Stimulated activated CD8-positive, alpha-beta memory T cell treated with anti-CD3 and anti-CD28 coated beads, Interleukin-2, amount 100 ng/mL, for 1 hour (primary cell): ENCODE measurements at places on chromosomes 5 and 9.

DNA sequence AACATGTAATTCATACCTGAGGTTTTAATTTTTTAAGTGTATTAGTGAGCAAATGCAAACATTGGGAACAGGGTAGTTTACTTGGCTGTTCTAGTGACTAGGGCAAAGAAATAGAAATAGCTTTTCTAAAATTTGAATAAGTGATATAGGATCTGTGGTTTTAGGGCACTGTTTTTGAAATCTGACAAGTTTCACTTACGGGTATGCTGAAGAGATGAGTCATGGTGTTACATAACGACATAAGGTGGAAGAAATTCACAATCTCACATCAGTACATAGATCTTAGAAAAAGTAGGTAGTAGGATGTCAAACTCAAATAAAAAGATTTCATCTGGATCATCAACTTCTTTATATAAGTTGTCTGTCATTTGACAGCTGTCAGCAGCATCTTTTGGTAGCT is 772.3 kb downstream of the MAT2B start:
- DNase-seq: no peak

- no peak for DNase-seq
Observed at GRCh38 chr5:6950250-6950649, 237.0 kb downstream of the TENT4A start.

DNA sequence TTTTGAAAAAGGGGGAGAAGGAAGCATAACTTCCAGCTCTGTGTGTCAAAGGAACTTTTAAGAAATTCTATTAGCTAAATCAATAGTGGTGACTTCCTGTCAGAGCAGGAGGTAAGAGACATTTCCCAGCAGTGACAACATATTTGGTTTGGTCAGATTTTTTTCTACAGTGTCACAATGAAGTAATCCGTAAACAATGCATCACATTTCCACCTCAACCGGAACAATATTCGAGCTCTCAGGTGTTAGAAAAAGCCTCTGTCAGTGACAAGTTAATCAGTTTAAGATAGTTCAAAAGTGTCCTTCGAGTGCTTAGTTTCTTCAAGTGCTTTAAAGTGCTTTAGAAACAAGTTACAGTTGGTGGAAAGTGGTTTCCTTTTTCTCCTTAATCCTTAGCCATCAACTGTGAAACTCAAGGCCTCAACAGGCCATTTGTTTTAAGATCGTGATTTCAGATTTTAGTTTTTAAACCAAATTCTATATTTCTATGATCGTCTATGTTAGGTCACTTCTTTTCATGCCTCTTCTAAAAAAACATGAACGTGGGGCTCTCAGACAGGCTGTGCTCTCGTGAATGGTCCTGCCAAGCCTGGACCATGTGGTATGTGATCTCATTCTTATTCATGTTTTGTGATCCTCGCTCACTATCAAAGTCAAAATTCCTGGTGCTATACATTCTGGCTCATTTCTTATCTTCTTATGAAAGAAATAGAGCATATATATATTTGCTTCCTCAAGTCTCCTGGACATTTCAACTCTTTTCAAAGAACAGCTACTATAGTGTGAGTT is 181.9 kb upstream of the HMHB1 start:
- DNase-seq: no peak

- no peak for DNase-seq
Observed at GRCh38 chr9:100579665-100580064, 1.8 kb downstream of the CAVIN4 start.

DNA sequence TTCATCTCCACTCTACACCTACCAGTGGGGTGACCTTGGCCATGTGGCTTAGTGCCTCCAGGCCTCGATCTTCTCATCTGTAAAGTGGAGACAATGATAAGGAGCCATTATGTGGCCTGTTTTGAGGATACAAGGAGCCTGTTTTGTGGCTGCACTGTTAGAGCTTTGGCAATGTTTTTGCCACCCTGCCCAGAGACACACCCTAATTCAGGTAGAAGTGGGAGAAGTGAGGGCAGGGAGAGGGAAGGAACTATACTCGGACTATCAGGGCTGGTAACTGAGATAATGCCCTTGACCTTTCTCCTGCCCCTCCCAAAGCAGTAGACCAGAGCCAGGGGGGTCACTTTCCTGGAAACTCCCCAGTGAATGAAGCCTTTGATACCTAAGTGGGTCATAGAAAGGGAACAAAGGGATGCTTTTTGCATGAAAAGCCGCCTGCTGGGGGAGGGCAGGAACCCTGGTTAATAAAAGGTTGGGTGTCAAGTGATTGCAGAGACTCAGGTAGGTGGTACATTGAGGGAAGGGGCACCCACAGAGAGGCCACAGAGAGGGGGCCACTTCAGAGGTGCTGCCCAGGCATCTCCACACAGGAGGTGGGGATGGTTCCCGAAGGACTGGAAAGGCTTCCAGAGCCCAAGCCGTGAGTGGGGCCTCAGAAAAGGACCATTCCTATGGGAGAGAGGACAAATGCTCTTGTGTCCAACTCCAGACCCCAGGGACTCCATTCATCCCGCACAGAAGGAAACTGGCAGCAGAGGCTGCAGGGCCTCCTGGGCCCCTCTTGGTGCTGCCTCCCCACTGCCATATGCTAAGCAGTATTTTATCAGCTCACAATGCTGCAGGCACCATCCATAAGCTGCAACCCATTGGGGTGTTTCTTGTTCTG is 42.3 kb upstream of the VDAC1 start:
- DNase-seq: no peak

GRCh38 chr5:149128023-149128875 is 13.0 kb upstream of the ABLIM3 start:
- no peak for DNase-seq

DNA sequence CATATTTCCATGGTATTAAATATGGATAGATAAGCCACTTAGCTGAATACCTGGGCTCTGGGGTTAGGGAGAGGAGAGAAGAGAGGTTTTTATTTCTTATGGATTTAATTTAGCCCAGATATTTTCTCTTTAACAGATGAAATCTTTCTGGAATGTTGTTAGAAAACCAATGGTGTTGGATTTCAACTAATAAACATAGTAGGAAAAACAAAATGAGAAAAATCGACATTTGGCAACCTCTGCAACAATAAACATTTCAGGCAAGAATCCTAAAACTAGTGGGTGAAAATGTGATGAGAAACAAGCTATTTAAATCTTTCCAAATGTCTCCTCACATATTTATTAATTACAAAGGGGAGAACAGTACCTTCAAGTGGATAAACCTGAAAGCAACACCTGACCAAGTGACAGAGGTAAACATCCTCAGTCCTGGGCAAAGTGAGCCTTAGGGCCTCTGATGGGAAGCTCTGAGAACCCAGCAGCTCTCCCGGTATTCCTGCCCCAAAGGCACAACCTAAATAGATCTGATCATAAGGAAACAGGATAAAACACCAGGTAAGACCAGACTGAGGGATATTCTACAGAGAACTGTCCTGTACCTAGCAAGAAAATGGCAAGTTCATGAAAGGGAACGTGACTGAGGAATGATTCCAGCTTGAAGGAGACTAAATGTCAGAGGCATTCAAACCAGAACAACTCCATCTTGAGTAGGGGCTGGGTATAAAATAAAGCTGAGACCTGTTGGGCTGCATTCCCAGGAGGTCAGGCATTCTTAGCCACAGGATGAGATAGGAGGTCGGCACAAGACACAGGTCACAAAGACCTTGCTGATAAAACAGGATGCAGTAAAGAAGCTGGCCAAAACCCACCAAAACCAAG is 163.7 kb downstream of the ESM1 start:
- DNase-seq: no peak

DNA sequence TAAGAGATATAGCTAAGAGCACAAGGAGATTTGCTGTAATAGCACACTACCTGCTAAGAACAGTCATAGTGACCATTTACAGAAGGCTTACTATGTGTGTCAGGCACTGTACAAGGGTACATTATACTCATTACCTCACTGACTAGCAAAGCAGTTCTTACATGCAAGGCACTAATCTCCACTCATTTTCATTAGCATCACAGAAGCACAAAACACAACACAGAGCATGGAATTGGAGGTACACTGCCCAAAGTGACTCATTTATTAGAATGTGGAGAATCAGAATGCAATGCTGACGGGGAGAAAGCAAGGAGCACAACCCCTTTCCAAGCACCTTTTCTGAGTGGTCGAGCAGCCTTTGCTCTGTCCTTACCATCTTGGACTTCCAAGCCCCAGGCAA is 169.7 kb downstream of the ENTREP1 start:
- no peak for DNase-seq

- no peak for DNase-seq
Observed at GRCh38 chr9:105712773-105713172, 18.4 kb downstream of the TMEM38B start.

GRCh38 chr9:36584620-36585460 is 12.1 kb downstream of the MELK start:
- DNase-seq: no peak
